AG04450 (cell line): ENCODE measurements at places on chromosomes 4 and X. TPM values are rescaled to one million over a fixed set of nuclear protein-coding genes. Genes with fewer than 3 reads are reported as not detected.

GRCh38 chr4:55359397-55359916 lies 13.4 kb downstream of the SRD5A3 start:
- no peak for DNase-seq

Gene ZFX
- polyA plus RNA-seq, result 16.2 and 23.1 TPM in 2 replicates

GRCh38 chr4:7973545-7973981 lies 33.9 kb upstream of the AFAP1 start:
- no peak for DNase-seq

Gene CPZ
- 6.4 and 8.3 TPM in 2 replicates for polyA plus RNA-seq

Gene POU4F2
- not detected in 2 replicates for polyA plus RNA-seq

GRCh38 chr4:149008415-149009025 lies 566.3 kb upstream of the NR3C2 start:
- no peak for DNase-seq

DNA sequence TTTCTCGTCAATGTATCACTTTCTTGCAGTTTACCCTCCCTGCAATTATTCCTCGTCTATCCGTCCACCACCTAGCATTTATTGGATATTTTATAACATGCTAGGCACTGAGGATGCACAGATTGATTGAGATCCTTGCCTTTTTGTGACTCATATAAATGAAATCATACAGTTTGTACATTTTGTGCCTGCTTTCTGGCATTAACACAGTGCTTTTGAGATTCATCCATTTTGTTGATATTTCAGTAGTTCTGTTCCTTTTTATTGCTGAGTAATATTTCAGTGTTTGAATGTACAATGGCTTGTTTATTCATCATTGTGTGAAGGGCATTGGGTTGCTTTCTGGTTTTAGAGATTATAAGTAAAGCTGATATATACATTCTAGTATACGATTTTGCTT lies 841 bp downstream of the TBC1D19 start:
- no peak for DNase-seq

Gene HTN1
- not detected in 2 replicates for polyA plus RNA-seq

DNA sequence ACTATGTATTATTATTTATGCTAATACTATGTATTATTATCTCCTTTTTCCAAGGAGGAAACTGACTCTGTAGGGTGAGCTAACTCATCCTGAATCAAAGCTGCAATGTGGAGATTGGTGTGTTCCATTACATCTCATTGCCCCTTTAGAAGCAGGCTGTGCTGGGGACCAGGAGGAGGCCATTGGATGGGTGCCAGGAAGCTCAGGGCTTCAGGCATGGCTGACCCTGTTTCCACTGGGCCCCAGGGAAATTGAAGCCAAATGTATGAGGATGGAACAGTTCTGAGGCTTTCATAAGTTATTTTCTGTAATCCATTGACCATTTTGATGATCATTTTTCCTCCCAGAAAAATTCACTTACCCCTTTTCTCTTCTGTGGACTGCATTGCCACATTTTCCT lies 418.8 kb upstream of the ZFP42 start:
- no peak for DNase-seq

DNA sequence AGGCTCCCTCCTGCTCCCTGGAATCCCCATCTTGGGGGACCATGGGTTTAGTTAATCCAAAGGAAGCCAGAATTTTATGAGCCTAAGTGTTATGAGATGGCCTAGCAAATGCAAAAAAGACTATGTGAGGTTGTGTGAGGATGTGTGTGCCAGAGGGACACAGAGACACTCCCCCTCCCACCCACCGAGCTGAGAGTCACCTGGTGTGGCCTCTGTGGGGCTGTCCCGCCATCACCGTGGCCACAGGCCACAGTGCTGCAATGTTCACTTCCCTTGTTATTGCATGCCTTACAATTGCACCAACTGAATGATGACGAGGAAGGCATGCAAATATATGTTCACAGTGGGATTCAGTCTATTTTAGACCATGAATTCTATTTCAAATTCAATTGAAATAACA lies 601 bp upstream of the FGFBP2 start:
- DNase-seq, result no peak

GRCh38 chr4:62548108-62548524 lies 1348.0 kb downstream of the ADGRL3 start:
- no peak for DNase-seq

DNA sequence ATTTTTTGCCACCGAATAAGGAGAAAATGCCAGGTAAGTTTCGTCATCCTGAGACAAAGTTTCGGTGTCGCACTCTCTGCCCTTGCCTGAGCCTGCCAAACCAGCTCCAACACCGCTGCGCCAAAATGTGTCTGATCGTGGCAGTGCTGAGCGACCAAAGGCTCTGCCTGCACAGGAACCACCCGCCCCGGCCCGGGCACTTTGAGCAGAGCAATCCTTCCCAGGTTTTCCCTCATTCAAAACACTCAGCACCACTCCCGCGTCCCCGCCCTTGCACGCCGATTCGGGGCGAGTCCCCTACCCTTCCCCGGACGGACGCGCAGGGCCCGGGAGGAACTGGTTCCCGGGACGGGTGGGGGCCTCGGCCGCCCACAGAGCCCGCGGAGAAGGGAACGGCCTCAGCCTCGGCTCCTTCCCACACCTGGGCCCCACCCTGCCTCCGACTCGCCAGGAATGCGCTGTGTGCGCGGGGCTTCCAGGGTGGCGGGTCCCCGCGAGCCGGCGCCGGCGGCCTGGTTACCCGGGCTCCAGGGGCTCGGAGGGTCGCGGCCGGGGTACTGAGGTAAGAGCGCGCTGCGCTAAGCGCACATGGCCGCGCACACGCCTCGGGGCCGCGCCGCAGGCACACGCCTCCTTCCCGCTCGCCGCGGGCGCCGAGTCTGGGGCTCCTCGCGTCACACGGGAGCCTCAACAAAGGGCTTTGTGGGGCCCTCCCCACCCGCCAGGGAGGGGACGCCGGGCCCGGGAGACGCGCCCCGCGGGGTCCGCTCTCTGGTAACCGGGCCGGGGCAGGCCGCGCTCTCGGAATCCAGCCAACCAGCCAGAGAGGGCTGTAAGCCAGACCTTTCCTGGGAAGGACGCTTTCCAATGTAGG lies at the start of gene C4orf36:
Gene C4orf36 (minus strand): TSS at position 661 of the 874 bp plus-strand sequence. CDS start 902 bp downstream, outside the sequence.
- DNase-seq, result no peak

DNA sequence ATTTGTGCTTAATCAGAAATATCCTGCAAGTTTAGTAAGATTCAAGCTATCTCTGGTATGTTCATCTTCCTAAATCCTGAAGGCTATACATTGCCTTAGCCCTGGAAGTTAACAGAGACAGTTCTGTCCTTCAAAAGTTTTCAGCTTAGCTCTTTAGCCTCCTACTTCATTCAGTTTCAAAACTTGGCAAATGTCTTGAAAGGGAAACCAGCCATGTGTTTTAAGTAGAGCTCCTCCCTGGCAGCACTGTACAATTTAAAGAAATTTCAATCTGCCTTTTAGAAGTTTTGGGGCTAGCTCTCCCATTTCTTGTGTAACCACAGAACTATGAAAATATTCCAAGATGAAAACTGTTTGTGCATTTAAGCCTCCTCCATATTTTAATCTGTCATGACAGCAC lies 47.0 kb downstream of the FANCB start:
- no peak for DNase-seq

DNA sequence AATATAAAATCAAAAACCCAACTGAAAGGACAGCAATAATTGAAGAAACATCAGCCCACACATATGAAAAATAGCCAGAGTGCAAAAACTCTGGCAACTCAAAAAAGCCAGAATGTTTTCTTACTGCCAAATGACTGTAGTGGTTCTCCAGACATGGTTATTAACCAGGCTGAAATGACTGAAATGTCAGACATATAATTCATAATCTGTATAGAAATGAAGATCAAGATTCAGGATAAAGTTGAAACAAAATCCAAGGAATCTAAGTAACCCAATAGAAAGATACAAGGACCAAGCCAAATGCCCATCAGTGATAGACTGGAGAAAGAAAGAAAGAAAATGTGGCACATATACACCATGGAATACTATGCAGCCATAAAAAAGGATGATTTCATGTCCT lies 553.3 kb upstream of the KLHL4 start:
- no peak for DNase-seq

- DNase-seq, result no peak
Observed at GRCh38 chrX:28042260-28042659, 61.0 kb upstream of the DCAF8L1 start.

Gene HSFX3
- not detected in 2 replicates for polyA plus RNA-seq

Gene DCLK2
- polyA plus RNA-seq, result 7.3 TPM in 2 replicates

Gene SLC34A2
- polyA plus RNA-seq, result not detected in 2 replicates

GRCh38 chr4:79964020-79964399 lies 109.0 kb downstream of the ANTXR2 start:
- DNase-seq, result no peak

DNA sequence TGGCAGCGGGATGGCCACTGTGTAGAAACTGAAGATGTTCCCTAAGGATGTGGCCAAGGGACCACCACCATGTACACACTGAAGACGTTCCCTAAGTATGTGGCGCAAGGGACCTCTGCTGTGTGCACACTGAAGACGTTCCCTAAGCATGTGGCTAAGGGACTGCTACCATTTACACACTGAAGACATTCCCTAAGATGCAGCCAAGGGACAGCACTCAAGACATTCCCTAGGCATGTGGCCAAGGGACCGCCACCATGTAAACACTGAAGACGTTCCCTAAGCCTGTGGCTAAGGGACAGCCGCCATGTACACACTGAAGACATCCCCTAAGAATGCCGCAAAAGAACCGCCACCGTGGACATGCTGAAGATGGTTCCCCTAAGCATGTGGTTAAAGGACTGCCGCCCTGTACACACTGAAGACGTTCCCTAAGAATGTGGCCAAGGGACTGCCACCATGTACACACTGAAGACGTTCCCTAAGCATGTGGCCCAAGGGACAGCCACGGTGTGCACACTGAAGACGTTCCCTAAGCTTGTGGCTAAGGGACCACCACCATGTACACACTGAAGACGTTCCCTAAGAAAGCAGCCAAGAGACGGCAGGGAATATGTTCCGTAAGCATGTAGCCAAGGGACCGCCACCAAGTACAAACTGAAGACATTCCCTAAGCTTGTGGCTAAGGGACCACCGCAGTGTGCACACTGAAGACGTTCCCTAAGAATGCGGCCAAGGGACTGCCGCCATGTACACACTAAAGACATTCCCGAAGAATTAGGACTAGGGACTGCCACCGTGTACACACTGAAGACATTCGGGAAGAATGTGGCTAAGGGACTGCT lies 43.3 kb downstream of the DHRSX start:
- DNase-seq, result no peak

GRCh38 chr4:41602113-41602512 lies 64.2 kb downstream of the LIMCH1 start:
- no peak for DNase-seq

DNA sequence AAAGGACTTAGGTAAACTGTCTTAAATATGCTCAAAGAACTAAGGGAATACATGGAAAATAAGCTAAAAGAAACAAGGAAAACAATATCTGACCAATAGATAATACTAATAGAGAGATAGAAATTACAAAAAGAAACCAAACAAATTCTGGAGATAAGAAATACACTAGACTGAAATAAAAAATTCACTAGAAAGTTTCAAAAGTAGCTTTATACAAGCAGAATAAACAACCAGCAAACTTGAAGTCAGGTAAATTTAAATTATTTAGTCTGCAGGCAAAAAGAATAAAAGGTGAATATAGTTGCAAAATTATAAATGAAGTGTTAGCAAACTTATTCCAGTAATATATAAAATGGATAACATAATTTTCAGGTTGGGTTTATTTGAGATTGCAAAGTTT lies 760.9 kb upstream of the INTU start:
- no peak for DNase-seq

DNA sequence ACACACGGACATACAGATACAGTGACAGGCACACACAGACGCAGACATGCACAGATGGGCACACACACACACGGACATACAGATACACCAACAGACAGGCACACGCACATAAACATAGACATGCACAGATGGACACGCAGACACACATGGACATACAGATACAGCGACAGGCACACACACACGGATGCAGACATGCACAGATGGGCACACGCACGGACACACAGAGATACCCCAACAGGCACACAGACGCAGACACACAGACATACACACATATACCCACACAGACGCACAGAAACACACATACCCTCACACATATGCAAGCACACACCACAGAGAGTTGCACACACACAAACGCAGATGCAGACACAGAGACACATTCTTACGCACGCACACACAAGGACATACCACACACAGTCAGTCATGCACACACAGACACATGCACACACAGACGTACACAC lies 24.4 kb upstream of the SLC25A6 start:
- DNase-seq, result no peak

DNA sequence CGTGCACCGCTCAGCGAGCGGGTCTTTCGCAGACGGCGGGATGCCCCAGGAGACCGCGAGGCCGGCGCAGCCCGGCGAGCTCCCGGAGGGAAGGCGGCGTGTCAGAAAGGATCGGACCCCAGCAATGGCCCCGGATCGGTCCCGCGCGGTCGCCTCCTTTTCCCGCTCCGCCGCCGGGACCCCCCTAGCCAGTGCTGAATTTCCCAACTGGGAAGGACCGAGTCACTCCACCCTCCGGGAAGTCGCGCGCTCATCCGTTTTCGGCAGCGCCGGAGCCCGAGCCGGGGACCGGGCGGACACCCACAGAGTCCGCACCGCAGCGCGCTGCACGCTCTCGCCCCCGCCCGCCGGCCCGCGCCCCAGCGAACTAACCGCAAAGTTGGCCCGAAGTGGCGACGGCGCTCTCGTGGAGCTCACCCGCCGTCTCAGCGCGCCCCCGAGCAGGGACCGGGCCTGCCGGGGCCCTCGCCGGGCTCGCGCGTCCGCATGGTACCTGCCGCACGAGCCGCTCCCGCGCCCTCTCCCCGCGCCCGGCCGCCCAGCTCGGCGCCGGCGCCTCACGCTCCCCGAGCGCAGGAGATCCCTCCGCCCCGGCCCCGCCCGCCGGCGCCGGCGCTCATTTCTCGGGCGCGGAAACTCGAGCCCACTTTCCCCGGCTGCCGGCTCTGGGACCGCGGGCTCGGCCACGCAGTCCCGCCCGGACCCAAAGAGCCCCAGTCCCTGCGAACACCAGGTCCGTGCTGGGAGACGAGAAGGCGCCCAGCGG lies at the start of gene FAT1:
Gene FAT1 (minus strand): TSS at position 565 of the 766 bp plus-strand sequence. CDS start 14,029 bp downstream, outside the sequence.
- no peak for DNase-seq

DNA sequence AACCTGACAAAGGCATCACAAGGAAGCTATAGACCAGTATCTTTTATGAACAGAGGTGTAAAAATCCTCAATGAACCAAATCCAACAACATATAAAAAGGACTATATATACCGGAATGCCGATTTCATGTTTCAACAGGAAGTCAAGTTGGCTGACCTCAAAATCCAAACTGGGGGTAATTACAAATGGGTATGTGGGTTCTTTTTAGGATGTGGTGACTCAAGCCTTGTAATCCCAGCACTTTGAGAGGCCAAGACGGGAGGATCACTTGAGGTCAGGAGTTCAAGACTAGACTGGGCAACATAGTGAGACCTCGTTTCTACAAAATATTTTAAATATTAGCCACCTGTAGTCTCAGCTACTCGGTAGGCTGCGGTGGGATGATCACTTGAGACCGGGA lies 10.4 kb downstream of the PRSS48 start:
- DNase-seq, result no peak

Gene BEX4
- polyA plus RNA-seq, result 14.4 and 21.1 TPM in 2 replicates
